ENCODE measurements at places on chromosomes 12 and 14.

- DNase-seq = no peak
Observed at GRCh38 chr14:48665077-48665784, 920.9 kb downstream of the RPS29 start.

- no peak for DNase-seq
Observed at GRCh38 chr12:68264857-68265256, 11.5 kb upstream of the IL22 start.

GRCh38 chr12:122895320-122895703, 612 bp downstream of the VPS37B start:
- no peak for DNase-seq

GRCh38 chr12:109092497-109093021, 713 bp downstream of the ALKBH2 start:
- no peak for DNase-seq

DNA sequence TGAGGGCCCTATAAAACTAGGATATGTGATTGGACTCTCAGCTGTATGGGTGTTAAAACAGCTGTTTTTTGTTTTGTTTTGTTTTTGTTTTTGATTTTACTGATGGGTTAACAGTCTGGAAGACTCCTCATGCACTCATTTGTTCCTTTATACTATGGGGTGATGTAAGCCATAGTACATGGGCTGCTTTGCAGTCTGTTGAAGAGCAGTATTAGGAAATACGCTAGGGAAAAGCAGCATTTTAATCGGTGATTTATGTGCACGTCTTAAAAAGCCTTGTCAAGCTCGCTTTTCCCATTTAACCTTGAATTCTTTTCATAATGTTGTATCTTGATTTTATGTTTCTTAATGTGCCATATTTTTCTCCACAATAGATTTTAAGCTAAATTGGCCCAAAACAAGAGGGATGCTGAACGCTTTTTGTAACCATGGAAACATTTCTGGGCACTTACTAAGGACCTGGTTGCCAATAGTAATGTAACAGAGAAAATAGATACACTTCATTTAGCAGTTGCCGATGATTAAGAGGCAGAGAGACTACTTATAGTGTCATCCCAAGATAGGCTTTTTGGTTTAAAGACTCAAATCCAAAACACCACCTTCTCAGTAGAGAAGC, 244.0 kb downstream of the SNAPC1 start:
- no peak for DNase-seq

GRCh38 chr12:51874000-51874399, 13.9 kb upstream of the ANKRD33 start:
- DNase-seq = no peak

DNA sequence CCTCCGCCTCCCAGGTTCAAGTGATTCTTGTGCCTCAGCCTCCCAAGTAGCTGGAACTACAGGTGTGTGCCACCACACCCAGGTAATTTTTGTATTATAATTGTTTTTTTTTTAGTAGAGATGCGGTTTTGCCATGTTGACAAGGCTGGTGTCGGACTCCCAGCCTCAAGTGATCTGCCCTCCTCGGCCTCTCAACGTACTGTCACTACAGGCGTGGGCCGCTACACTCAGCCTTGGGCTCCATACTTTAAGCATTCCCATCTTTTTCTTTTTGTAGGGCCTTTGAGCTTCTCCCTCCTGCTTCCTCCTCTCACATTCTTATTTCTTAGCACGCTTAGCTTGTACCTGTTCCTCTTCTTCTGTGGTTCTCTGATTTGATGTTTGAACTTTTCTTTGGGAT, 62.8 kb downstream of the SERPINA3 start:
- no peak for DNase-seq

- DNase-seq = no peak
Observed at GRCh38 chr14:91419451-91419850, 1.8 kb upstream of the CCDC88C start.

DNA sequence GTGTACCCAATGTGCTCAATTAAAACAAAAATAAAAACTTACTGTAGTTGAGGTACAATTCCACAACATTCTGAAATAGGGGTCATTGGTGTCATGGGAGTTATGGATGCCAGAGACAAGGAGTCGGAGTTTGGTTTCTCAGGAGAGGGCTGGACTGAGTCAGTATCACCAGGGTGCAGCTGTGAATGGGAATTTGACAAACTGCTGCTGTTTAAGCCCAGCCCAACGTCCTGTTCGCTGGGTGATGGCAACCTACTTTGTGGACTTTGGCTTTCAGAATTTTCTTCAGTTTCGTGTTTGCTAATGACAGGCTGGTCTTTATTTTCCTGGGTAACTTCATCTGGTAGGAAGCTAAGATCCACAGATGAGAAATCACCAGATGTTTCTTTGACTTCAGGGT, 3.9 kb downstream of the TBPL2 start:
- no peak for DNase-seq

- DNase-seq = peak; percentile 90
Observed at GRCh38 chr14:68795597-68796417, 2.9 kb upstream of the ZFP36L1 start.
